NCI-H1048 (cell line): ENCODE measurements at places on chromosomes 2 and 18.

GRCh38 chr2:196849895-196850294 lies 40.7 kb upstream of the C2orf66 start:
- no peak for DNase-seq

DNA sequence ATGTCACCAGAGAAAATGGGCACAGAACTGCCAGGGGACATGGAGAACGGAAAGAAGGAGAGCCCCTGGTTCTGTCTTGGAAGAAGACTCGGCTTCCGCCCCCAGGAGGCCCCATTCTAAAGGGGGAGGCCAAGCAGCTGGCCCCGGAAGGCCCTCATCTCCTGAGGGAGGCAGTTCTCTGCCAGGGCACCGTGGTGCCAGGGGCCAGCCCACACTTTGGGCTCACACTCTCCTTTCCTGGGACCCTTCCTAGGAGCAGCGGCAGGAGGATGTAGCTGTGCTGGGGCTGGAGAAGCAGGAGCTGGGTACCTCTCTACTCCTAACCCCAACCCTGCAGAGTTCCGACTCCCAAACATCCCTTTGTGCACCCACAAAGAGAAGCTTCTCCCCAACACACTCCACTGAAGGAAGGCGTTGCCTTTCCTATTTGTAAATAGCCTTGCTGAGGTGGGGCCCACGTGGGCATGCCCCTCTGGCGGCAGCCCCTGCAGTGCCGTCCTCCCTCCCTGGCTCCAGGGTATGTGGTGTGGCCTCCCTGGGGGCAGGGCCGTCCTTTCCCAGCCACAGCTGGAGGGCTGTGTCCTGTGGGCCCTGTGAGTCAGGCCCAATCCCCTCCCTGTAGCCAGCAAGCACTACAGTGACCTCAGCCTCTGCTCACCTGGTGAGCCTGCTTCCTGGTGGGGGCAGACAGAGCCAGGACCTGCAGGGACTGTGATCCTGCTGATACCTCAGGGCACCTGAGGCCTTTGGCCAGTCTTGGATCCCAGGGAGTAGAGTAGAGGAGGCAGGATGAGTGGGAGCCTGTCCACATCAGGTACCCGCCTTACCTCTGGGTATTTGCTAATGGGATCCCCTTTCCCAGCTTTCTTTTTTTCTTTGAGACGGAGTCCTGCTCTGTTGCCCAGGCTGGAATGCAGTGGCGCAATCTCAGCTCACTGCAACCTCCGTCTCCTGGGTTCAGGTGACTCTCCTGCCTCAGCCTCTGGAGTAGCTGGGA lies 26.6 kb downstream of the ZFP36L2 start:
- DNase-seq: no peak

DNA sequence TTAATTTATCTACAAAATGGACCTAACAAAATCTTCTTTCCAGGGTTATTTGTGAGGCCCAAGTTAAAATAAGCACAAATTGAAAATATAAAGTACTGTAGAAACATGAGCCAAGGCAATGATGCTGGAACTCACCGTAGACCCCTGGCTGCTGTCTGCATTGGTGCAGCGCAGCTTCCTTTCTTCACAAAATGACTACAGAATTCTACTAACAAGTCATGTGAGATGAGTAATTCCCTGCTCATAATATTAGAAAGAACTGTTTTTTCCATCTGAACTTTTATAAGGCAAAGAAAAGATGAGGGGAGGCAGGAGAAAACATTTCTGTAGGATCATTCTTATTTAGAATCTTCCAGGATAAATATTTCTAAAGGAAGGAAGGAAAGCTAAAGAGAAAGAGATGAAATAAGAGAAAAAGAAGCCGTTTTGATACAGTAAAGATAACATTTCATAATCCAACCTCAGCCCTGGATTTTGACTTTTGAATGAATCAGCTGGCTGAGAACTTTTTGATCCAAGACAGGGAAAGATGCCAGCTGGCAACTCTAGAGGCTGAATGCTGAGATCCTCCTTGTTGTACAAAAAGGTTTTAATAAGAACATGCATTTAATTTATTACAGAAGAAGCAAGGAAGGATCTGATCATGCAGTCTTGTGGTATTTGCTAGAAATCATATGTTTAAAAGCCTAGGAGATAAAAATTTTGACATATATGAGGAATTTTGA lies 183.9 kb upstream of the KLHL14 start:
- DNase-seq: no peak

GRCh38 chr18:52190631-52191030 lies 149.4 kb upstream of the DCC start:
- no peak for DNase-seq

DNA sequence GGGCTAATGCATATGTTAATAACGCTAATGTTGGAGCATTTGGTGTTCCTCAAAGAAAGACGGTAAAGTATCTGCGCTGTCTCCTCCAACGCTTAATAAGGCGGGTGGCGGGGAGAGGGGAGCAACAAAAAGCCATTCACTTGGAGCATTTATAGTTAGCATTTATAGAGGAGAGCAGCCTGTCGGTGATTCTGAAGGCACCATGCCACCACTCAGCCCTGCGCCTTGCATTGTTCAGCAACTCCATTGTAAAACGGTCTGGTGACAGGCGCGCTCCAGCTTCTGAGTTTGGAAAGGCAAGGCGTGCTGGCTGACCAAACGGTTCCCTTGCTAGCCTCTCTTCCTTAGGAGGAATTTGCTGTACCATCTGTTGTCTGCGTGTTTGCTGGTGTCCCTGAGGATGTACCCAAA lies 83.9 kb downstream of the LYPD1 start:
- no peak for DNase-seq

DNA sequence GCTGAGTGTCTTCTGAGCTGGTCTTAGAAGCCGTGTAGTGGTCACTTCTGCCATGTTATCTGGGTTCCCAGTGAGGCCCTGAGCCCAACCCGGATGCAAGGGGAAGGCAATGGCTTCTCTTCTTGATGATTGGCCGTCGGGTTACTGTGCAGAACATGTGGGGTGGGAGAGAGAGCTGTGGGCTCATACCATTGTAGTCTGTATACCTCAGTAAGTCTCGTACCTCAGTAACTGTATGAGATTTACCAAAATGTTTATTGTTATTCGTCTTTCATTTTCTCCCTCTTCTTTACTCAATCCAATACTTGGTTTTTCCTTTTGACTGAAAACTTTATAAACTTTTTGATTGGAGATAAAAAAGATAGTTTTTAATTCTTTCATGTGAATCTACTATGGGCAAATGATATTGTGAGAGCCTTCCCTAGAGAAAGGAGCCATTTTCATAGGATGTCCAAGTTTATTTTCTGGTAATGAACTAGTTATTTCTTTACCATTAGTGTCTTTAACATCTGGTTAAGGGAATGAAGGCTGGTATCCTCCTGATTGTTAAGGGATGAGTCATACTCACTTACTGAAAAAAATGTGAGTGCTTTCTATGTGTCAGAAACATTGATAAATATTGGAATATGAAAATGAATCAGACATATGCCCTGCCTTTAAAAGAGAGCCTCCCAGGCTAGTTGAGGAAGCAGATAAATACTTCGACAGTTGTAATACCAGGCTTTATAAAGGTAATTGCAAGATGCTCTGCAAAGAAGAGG lies 129.9 kb downstream of the PRPF40A start:
- DNase-seq: no peak

DNA sequence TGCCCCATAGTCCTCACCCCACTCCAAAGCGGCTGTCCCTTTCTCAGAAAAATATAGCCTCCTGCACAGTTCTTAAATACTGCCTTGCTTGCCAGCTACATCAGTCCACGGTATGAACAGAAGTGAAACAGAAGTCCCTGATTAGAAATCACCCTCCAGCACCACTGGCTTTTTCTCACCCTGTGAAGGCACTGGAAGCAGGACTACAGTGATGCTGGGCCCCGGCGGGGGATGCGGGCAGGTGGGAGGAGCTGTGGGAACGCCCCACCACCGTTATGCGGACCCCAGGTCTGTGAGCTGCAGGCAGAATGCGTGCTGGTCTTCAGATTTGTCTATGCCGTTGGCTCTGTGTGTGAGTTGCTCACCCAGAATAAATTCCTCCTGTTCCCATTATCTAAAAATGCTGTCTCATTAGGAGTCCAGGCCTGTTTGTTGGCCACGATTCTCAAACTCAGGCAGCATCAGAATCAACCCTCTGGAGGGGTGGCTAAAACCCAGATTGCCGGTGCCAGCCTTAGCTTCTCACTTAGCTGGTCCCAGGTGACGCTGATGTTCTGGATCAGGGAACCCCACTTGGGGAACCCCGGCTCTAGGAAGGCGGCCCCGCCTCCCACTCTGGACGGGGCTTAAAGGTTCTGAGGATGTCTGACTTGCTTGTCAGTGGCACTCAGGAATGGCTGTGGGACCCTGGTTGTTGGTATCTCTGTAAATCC lies 224.8 kb upstream of the PXDN start:
- no peak for DNase-seq

- DNase-seq: no peak
Observed at GRCh38 chr2:103419506-103419905, 657.7 kb downstream of the TMEM182 start.

GRCh38 chr18:10170375-10170774 lies 256.6 kb downstream of the VAPA start:
- DNase-seq: no peak

GRCh38 chr2:38260972-38261371 lies 116.1 kb downstream of the ATL2 start:
- DNase-seq: no peak

DNA sequence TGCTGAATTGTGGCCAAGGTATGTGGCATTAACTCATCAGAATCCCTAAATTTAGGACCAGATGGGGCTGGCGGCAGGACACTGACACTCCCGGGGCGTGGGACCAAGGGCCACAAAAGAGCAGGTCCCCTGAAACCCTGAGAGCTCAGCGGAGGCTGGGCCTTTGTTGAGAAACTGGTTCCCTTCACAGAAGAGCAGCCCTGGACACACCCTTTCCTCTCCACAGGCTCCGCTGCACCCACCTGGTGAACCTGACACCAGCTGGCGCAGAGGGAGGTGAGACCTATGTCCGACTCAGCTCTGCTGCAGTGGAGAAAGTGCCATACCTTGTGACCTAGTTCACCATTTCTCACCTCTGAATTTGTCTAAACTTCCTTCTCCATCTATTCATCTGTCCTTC lies 119.5 kb downstream of the RTP5 start:
- no peak for DNase-seq

DNA sequence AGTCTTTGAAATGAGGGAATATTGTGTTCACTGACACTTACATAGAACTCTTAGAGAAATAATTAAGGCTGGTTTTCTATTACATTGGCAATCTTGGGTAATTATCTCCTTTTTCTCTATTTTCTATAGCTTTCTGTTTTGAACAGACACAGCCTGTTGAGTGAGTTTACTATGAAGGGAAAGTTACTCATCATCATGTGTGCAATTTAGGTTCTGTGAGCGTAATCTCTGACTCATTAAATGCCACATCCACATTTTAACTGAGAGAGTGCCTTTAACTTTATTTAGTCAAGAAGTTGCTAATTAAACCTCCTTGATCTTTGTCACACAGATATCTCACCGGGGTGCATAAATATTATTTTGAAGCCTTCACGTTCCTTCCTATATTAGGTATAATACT lies 174.0 kb upstream of the SLC8A1 start:
- no peak for DNase-seq

DNA sequence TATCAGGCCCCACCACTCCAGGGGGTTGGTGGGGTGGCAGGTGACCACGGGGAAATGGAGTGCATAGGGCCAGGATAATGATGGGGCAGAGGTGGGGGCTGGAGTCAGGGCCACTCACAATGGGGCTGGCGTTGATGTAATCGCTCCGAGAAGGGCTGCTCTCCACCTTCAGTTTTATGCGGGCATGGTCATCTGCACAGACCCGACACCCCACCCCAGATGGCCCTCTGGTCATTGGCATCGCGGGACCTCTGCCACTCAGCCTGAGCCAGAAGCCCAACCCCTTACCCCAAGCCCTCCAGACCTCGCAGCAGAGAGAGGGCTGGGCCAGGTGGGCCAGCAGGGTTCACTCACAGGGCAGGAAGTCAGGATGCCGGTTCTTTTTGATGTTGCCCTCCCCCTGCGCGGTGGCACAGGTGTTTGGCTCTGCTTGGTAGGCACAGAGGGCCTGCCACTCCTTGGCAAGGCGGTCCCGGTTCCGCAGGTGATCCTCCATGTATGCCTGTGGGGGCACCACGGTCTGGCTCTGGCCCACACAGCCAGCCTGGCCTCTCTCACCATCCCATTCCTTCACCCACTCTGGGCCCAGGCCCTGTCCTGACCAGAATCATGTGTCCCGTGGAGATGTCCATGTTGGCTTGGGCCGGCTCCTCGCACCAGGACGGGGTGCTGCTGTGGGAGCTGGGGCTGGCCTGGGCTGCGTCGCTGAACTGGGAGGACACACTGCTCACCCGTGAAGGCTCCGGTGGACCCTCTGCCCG lies 12.4 kb downstream of the PTPRN start:
- no peak for DNase-seq

- no peak for DNase-seq
Observed at GRCh38 chr2:28415010-28415409, 22.4 kb downstream of the FOSL2 start.

DNA sequence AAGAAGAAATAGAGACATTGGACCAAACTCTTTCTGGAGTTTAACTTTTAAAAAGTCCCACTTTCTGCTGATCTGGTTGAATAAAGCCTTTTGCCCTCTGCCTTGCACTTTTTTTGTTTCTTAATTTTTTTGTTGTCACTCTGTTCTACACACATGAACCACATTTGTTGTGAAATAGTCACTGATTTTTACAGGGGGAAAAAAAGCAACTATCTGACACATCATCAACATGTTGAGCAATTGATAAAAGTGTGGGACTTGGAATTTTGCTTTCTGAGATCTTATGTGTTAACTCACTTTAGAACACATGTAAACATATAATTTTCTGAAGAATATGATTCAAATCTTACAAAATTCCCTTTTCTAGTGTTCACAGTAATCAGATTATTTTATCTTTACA lies 414.8 kb upstream of the FIGN start:
- no peak for DNase-seq

GRCh38 chr2:159558479-159558878 lies 57.9 kb downstream of the BAZ2B start:
- DNase-seq: no peak

- no peak for DNase-seq
Observed at GRCh38 chr18:55106906-55107305, 147.6 kb upstream of the CCDC68 start.

- DNase-seq: no peak
Observed at GRCh38 chr2:239179851-239180371, 220.9 kb downstream of the HDAC4 start.

GRCh38 chr2:179442206-179442605 lies 177.6 kb upstream of the SESTD1 start:
- DNase-seq: no peak

DNA sequence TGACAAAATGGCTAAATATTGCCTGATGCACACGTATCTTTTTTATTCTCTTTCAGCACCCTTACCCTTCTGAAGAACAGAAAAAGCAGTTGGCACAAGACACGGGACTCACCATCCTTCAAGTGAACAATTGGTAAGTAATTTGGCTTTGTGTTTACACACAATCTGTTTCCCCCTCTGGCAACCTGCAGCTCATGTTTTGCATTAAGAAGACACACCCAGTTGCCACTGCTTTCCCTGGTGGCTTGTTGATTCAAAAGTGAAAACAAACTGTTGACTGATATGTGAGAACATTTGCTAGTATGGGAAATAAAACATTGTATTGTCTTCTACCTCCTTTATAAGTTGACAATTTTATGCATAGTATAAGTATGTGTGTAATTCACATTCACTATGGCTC lies 113.0 kb downstream of the MEIS1 start:
- DNase-seq: no peak

- no peak for DNase-seq
Observed at GRCh38 chr2:214995926-214996670, 142.3 kb downstream of the ABCA12 start.

GRCh38 chr18:57426187-57426586 lies 9.0 kb upstream of the ONECUT2 start:
- DNase-seq: no peak

GRCh38 chr2:70534183-70534836 lies 19.3 kb downstream of the TGFA start:
- DNase-seq: no peak

GRCh38 chr2:15764683-15765011 lies 173.0 kb downstream of the DDX1 start:
- no peak for DNase-seq
